NCI-H1092 treated with DMSO at 0.1 percent for 48 hours (cell line): ENCODE measurements at places on chromosomes 6 and 20.

GRCh38 chr6:12158686-12159415, 131.3 kb upstream of the EDN1 start:
- DNase-seq, result no peak

- no peak for DNase-seq
Measured at GRCh38 chr6:139790527-139790926, 416.1 kb upstream of the CITED2 start.

GRCh38 chr6:37435373-37435772, 2.4 kb downstream of the CMTR1 start:
- DNase-seq, result no peak

DNA sequence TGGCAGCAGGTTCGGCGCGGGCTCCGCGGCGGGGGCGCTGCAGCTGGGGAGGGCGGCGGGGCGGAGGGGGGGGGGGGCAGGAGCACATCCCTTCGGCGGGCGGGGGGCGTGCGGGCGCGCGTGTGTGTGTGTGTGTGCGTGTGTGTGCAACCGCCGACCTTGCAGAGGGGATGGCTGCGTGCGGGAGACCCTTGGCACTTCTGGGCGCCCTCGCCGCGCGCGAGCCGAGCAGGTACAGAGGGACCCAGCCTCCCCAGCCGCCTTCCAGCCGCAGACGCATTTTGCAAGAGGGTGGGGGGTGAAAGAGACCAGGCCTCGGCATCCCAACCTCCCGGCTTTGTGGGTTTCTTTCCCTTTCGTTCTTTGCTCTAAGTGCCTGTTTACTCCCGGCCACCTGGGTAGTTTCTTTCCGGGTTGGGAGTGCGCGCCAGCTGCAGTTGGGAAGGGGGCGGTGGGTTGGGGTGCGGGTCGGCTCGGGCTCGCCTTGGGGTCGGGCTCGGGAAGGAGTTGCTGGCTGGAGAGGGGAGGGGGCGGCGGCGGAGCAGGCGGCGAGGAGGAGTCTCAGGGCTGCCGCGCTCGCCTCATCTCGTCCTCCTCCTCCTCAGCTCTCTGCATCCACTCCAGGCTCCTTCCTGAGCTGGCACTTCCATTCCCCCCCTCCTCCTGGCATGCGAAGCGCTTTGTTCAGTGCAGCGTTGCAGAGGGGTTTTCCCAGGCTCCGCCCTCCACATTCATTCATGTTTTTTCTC, 620 bp downstream of the HIVEP1 start:
- peak; percentile 45 for DNase-seq

- DNase-seq, result peak; percentile 69
Measured at GRCh38 chr20:23205611-23206041, 119.5 kb upstream of the CD93 start.

DNA sequence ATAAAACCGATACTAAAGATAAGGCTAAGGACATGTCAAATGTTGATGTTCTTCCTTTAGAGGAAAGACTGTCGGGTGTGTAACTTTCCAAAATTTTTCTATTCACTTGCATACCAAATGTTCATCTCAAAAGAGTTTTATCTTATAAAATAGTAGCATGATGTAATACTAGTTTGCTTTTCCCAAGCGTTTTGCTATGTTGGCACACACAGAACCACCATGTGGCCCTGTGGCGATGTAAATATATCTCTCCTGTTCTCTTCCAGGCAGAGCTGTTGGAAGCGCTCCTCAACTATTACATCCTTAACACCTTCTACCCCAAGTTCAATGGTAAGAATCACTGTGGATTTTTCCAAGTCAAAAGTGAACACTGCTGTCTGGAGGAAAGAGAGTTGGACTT, 26.5 kb downstream of the LBP start:
- DNase-seq, result no peak

DNA sequence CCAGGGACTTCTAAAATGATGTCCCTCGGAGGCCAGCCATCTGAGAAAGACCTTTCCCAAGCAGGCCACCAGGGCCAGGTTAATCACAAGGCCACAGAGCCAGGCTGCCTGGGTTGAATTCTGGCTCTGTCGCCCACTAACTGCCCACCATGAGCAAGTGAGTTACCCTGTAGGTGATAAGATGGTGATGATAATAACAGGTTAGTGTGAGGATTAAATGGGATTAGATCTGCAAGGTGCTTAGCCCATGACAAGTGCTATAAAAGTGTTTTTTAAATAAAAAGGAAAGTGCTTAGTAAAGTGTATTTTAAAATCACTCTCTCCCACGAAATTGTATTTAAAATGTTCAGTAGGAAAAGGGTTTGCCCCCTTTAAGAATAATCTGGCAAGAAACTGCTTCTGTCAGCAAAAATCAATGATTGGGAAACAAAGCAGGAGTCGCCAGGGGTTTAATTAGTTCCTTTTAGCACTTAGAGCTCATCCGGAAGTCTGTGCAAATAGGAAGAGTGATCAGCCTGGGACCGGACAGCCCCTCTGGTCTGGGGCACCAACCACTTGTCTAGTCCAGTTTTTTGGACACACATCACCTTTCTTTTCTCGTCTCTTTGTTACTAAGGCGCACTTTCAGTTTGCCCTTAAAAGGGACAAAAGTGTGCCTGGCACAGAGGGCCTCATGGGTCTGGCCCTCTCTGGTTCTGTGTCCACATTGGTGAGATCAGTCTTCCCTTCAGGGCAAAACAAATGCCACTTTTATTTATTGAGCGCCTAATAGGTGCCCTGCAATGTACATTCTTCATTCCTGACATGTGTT, 150.4 kb downstream of the GRM4 start:
- DNase-seq, result peak; percentile 52

DNA sequence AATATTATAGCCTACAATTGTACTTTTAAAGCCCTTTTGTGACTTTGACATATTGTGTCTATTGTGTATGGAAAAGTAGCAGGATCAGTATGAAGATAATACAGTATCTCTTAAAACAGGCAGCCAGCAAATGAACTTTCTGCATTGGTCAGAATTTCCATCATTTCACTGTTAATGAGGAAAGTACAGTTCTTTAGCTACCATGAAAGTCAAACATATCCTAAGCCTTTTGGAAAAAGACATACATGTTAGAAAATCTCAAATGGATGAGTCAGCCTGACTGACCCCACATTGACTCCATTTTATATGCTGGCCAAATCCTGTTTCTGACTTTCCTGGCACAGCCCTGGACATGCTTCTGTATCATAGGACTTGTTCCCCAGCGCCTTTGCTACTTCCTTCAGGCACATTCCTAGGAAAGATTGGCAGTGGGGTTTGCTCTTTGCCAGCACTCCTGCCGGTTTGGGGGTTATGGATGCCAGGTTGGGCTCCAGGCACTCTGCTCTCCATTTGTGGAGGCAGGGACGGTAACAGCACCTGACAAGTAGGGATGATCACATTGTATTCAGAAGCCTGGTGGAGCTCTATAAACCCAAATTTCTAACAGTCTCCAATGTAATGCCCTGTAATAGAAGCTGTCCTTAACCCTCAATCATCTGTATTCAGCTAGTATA, 43.7 kb downstream of the TOP1 start:
- no peak for DNase-seq

- no peak for DNase-seq
Measured at GRCh38 chr6:39876111-39876510, 58.2 kb downstream of the MOCS1 start.

GRCh38 chr6:28683945-28684538, 158.4 kb downstream of the GPX5 start:
- DNase-seq, result peak; percentile 14

GRCh38 chr6:87660226-87660911, 41.7 kb downstream of the AKIRIN2 start:
- DNase-seq, result no peak

- DNase-seq, result no peak
Measured at GRCh38 chr20:5491455-5491854, 174.7 kb upstream of the PROKR2 start.

DNA sequence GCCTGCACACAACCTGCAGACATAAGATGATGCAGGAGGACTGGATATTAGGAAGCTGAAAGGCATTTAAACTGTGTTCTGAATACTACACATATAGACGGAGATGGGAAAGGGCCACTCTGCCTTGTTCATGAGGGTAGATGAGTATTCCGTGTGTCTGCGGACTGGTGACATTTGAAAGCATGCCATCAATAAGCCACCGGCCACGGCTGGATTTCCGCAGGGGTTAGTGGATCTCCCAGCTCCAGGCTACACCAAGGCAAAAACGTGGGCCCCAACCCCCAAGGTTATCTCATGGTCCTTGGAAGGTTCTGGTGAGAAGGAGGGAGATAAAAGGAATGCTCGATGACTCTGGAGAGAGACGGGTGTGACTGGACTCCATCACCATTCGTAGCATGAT, 78.6 kb upstream of the THBS2 start:
- no peak for DNase-seq

- DNase-seq, result no peak
Measured at GRCh38 chr6:77656999-77657764, 4.3 kb downstream of the MEI4 start.

GRCh38 chr6:118649918-118650581, 1.3 kb downstream of the CEP85L start:
- no peak for DNase-seq

GRCh38 chr6:81265106-81265505, 487.4 kb downstream of the TENT5A start:
- no peak for DNase-seq

- DNase-seq, result no peak
Measured at GRCh38 chr6:36195471-36196112, 952 bp upstream of the BRPF3 start.

GRCh38 chr20:33081411-33082154, 2.1 kb downstream of the BPIFB4 start:
- no peak for DNase-seq

GRCh38 chr6:157436219-157436943, 55.4 kb downstream of the ZDHHC14 start:
- DNase-seq, result no peak

DNA sequence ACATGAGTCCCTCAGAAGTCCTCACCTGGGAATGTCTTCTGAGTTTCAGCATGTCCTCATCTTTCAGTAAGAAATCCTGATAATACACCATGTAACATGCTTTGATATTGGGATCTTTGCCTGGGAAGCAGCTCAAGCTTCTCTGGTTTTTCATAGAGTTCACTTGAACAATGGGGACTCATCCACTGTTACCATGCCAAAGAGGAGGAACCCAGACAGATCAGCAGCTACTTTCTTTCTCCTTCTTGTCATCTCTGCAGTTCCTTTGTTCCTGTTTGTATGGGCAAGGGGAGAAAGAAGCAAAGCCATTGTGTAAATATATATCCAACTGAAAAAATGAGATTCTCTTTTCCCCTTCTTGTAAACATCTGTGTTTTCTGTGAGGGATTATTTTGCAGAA, 450.6 kb upstream of the HS3ST5 start:
- DNase-seq, result no peak

DNA sequence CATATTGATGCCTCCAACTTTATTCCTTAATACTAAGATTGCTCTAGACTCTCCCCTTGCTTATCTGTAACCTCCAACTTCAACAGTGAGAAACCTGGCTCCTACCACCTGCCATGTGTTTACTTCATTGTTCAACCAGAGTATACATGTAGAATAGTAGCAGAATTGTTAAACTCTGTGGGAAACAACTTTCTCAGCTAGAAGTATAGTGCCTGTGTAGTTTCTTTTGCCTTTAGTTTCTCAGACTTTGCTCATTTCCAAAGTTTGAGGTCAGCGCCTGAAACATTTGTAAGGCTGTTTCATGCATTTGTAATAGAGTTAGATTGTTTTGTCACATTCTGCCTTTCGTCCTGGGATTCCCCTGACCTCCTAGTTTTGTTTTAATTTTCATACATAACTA, 34.9 kb upstream of the HECA start:
- DNase-seq, result no peak

GRCh38 chr20:25076731-25077609, 5.0 kb downstream of the VSX1 start:
- DNase-seq, result peak; percentile 43

DNA sequence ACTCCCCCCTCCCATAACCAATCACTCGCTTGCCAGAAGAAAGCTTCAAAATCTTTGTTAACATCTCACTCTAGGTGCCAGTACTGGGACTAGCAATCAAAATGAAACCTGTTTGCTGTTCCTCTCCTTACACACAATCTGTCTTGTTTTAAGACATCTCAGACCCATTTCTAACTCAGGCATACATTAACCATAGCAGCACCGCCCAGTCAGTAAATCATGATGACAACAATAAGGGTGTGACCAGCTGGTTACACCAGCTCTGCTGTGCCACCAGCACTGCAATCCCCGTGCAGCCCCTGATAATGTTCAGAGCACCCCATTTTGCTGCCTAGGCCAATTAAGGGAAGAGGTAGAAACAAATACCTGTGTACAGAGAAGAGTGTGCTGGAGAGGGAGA, 185.2 kb upstream of the TAB2 start:
- DNase-seq, result no peak

DNA sequence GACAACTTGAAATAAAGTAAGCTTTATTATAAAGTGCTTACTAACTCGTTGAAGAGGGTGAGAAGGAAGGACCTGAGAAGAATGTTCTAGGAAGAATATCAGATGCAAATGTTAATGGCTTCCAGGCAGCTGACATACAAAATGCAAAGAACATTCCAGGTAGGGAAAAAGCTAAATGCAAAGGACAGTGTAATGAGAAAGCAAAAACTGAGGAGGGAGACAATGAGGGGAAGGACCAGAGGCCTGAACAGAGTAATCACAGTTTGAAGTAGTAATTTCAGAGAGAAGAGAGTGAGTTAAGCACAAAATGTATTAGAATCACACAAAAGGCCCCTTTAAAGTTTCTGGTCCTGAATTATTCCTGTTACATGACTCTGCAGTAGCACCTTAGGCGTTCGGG, 81.3 kb downstream of the HMGCLL1 start:
- DNase-seq, result no peak

- no peak for DNase-seq
Measured at GRCh38 chr6:24440897-24441598, 38.3 kb downstream of the MRS2 start.

- DNase-seq, result no peak
Measured at GRCh38 chr6:67265996-67266921, 1368.8 kb upstream of the ADGRB3 start.

- DNase-seq, result peak; percentile 49
Measured at GRCh38 chr6:5457041-5457440, 195.7 kb downstream of the FARS2 start.
